ENCODE measurements at places on chromosomes 2 and 18.

GRCh38 chr2:199979398-199979797 is 24.0 kb downstream of the MAIP1 start:
- DNase-seq, result no peak

GRCh38 chr2:98564541-98565132 is 43.7 kb downstream of the COA5 start:
- no peak for DNase-seq

DNA sequence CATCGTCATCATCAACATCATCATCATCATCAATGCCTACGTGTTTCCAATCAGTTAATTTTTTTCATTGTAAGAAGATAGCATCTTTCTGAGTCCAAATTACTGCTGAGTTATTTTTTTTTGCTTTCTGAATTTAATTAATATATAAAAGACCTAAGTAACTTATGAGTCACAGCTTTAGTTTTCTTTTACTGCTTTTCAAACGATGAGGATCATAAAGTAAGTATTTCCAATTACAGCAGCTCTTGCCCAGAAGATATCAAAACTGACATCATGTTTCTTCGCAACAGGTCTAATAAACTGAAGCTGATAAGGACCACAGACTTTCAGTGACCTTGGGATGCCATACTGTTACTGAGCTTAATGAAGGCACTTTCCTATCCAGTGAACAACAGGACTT is 442.2 kb downstream of the DSEL start:
- no peak for DNase-seq

DNA sequence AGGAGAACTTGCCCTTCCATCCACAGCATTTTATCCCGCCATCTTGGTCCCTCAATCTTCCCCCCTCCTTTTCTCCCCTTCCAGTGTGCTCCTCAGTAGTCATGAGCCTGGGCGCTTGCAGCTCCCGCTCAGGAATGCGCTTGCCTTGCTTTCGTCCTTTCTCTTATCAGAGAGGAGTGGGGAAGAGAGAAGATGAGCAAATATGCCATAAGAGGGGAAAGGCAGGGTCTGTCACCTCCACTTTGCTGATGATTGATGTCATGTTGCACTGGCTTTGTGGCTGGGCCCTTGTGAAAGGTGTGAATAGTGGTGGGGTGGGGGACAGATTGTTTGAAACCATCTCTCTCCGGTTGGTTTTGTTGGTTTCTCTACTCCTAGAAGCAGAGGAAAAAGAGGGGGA is 569.3 kb downstream of the TNS1 start:
- DNase-seq, result no peak

DNA sequence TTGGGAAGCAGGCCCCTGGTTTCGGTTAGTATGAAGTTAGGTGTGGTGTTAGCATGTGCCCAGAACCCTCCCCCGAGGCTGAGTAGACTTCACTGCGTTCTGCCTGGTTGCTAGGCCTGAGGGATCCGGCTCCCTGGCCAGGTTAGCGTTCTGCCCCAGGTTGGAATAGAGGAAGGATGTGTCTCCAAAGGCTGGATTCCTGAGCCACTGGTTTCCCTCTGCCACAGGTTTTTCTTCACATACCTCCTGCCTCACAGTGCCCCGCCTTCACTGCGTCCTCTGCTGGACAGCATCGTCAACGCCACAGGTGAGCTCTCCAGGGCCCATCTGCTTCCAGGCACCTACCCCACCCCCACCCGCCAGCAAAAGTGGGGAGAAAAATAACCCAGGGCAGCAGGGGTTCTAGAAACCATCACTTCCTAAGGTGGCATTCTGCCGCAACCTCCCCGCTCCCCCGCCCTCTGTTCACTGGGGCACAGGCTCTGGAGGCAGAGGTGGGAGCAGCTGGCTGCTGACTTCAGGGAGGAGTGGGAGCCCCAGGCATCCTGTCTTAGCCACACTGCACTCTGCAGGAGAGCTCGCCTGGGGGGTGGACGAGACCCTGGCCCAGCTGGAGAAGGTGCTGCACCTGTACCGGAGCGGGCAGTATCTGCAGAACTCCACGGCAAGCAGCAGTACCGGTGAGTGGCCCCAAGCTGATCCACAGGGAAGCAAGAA is 7.1 kb downstream of the PKDCC start:
- DNase-seq, result no peak

DNA sequence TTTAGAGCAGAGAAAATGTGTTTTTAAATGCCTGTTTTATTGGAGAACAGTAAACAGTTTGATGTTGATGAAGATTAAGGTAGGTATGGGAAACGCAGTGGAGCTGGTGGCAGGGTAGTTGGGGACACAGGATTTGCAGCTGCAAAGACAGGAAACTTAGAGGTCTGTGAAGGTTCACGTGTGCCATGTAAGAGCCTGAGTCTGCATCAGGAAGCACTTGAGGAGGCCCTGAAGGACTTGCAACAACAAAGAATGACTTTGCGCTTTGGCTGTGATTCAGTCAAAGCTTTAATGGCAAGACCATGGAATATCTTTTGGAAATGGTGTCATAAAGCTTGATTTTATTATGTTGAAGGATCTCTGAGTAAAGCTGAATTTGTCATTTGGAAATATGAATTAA is 347.6 kb upstream of the KCNJ3 start:
- DNase-seq, result no peak

- DNase-seq, result no peak
Observed at GRCh38 chr2:38610851-38611801, 8.4 kb upstream of the HNRNPLL start.

DNA sequence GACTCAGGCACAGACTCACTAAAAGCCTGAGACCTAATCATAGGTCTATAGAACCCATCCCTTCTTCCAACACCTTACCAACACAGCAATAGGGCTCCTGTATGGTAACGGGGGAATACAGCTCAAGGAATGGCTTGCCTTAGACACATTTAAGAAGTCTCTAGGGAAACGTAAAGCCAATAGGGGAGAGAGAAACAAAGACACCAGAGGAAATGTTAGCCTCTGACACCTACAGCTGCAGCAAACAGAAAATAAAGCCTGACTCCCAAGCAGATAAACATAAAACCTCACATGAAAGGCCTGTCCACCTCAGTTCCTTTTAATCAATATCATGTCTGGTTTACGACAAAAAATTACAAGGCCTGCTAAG is 51.1 kb upstream of the NCOA1 start:
- DNase-seq, result no peak

DNA sequence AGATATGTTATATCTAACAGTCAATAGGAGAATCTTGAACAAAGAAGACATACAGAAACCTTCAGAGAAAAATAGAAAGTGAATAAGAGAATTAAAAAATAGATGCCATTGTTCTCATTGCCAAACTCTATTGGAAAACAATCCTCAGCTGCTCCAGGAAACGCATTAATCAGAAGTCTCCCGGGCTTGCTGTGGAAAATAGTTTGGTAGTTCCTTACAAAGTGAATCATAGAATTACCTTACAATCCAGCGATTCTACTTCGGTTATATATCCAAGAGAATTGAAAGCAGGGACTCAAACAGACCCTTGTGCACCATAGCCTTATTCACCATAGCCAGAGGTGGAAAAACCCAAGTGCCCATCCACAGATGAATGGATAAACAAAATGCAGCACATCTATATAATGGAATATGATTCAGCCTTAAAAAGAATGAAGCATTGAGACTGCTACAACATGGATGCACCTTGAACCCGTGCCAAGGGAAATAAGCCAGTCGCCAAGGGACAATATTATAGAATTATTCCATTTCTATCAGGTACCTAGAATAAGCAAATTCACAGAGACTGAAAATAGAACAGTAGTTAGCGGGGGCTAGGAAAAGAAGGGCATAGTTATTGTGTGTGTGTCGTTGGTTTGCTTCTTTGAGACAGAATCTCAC is 21.9 kb upstream of the CHRNA1 start:
- DNase-seq, result no peak

DNA sequence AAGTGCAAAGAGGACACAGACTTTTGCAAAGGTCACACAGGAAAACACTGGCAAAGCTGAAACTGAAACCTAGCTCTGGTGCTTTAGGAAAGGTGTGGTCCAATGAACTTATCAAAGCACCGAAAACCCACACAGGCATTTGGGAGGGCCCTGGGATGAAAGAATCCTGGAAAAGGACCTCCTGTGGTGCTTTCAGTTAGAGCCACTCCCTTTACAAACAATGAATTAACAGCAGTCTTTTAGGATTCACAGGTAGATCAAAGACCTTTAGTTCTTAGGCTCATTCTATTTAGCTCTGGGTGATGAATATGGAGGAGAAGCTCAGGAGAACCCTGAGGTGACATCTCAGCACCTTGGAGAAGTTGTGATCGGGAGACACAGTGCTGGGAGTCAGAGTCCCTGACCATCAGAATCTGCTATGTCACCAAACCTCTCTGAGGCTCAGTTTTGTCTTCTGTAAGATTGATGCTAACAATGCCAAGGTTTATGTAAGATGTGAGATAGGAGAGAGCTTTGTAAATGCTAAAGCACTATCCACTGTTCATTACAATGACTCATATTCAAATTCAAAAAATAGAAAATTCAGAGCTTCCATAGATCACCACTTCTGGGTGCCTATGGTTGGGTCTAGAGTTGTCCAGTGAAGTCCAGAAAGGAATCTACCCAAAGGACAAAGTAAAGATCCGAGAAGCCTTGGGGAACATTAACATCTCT is 39.3 kb downstream of the VSNL1 start:
- no peak for DNase-seq

GRCh38 chr2:112312821-112313220 is 37.4 kb downstream of the ZC3H6 start:
- no peak for DNase-seq

- DNase-seq, result no peak
Observed at GRCh38 chr2:171908235-171908634, 14.0 kb upstream of the HAT1 start.

DNA sequence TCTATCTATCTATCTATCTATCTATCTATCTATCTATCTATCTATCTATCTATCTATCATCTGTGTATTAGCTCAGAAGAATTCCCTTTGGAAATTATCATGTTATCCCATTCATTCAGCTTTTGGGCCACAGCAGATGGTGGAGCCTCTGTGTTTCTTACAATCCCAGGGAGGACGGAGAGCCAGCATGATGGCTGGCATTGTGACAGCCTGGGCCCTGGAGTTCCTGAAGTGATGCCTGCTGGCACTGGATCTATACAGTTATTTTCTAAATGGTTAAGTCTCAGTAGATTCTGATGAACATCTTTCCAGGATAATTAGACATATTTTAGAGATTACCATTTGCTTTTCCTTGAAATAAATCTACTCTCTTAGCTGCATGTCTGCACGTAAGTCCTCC is 385.4 kb upstream of the NXPH2 start:
- no peak for DNase-seq

DNA sequence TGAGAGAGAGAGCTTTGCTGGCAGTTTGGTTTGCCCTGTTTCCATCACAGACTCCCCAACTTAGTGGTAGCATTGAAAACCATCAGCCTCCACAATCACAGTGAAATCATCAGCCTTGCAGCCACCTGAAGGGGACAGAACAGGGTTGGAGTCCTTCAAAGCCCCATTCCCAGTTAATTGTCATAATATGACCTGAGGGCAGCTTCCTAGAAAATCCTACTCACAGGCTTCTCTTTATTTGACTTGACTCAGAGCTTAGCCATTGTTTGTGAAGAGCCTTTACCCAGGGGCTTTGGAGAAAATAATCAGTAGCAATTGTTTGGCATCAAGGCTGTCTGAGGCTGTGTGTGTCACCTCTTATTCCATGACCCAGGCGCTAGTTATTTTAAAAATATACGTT is 308.7 kb downstream of the CBLN2 start:
- peak; percentile 54 for DNase-seq

DNA sequence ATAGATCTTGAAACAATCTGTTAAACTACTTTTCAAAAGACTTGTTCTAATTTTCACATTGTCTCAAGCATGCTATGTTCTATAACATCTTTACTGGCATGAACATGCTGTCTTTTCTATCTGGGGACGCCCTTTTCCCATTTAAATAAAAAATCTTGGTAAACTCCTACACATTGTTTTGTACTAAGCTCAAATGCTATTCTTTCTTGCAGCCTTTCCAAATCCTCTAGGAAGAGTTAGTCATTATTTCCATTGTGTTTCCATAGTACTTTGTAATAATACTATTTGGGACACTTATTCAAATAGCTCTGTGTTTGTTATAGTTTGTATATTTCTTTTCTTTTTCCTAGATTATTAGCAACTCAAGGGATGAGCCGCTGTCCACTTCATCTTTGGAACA is 828.6 kb upstream of the FSHR start:
- no peak for DNase-seq

GRCh38 chr2:126029316-126029715 is 626.6 kb upstream of the GYPC start:
- DNase-seq, result no peak

DNA sequence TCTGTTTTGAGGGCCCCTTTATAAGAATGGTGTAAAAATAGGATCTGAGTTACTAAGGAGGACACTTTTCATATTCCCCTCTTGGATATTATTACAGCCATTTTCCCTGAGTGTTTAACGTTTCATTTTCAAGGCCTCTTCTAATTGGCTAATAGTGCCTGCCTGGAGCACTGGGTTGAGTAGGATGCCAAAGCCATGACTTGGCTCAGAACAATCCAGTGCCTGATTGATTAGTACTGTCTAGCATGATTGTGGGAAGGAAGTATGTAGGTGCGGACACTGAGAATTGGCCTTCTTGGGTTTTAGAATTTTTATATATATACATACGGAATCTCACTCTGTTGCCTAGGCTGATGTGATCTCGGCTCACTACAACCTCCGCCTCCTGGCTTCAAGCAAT is 66.1 kb downstream of the NAB1 start:
- no peak for DNase-seq

GRCh38 chr2:206989311-206989710 is 50.0 kb downstream of the CPO start:
- DNase-seq, result peak; percentile 60

DNA sequence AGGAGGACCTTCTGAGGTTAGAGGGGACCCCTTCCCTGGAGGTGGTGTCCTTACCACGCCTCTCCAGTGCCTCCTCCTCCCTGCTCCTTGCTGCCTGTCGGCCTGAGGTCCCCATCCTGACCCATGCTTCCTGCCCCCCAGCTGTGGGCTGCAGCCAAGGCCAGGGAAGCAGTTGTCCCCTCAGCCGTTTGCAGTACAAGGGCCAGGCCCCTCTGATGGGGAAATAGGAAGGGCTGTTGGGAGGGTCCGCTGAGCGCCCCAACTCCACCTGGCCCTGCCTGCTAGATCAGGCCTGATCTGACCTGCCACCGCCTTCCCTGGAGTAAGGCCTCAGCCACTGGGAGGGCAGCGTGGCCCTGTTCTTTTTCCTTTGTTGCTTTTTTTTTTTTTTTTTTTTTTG is 219.8 kb downstream of the KLHL29 start:
- DNase-seq, result no peak

- no peak for DNase-seq
Observed at GRCh38 chr18:35481960-35482366, 15.8 kb downstream of the INO80C start.

- no peak for DNase-seq
Observed at GRCh38 chr2:47541848-47542450, 139.0 kb downstream of the MSH2 start.
